Stimulated activated CD4-positive, alpha-beta T cell treated with anti-CD3 and anti-CD28 coated beads, Interleukin-1b, Interleukin-23, amount 100 ng/mL, for 4 hours (primary cell): ENCODE measurements at places on chromosomes 11 and 22.

GRCh38 chr11:9170450-9170849 is 79.1 kb upstream of the SCUBE2 start:
- DNase-seq, result no peak

DNA sequence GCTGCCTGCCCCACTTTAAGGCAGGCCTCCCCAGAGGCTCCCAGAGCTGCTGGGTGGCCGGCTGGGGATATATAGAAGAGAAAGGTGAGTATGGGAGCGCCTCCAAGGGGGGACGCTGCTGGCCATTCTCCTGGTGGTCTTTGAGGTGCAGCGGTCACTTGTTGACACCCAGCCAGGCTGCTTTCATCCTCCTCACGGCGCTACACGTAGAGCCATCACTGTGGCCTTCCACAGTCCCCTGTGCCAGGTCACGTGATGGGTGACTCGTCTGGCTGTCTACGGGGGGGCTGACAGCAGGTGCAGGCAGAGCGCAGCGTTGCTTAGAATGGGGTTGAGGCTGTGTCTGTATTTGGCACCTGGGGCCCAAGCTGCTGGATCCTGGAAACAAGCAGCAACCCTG is 1.9 kb downstream of the ACR start:
- no peak for DNase-seq

DNA sequence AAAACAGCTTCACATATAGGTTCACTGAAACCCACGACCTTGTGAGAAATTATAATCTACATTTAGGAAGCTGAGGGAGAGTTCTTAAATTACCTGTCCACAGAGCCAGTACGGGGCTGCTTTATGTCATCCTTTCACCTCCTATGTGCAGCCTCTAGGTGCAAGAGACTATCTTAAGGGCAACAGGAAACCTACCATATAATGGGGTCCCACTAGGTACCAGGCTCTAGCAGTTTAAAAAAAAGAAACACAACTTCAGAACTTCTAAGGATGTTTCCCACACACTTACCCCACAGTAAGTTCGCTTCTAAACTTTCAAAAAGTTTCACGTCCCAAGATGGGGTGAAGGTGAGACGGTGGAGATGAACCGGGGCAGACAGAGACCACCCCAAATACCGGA is 573 bp downstream of the STK33 start:
- DNase-seq, result no peak

DNA sequence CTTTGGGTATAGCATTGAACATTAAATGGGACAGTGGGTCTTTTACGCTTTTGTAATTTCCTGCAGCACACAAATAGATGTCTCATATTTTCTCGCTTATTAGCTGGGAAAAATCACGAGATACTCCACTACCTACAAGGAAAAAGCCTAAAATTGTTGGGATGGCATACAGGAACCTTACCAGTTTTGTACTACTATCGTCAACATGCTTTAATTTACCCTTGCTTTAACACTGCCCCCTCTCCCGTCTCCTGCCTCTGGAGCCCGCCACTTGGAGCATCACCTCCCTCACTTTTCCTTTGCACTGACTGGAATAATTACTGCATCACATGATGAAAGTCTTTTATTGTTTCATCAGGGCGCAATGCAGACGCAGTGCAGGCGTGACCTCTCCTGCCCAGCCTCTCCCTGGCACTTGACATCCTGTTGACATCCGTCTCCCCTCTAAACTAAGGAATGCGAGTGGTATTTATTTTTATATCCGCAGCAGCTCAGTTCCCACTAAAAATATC is 1.0 kb upstream of the FNBP4 start:
- DNase-seq, result peak; percentile 10

DNA sequence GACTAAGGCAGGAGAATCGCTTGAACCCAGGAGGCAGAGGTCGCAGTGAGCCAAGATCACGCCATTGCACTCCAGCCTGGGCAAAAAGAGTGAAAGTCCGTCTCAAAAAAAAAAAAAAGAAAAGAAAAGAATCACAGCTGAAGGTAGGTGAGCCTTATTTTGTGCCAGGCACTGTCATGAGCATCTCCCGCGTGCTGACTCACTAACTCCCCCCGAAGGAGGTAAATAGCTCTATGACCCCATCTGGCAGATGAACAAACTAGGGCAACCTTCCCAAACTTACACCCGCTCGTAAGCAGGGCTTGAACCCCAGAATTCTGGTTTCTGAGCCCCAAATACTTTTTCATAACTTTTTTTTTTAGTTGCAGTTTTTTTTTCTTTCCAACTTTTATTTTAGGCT is 60.3 kb downstream of the ANO1 start:
- DNase-seq, result no peak

DNA sequence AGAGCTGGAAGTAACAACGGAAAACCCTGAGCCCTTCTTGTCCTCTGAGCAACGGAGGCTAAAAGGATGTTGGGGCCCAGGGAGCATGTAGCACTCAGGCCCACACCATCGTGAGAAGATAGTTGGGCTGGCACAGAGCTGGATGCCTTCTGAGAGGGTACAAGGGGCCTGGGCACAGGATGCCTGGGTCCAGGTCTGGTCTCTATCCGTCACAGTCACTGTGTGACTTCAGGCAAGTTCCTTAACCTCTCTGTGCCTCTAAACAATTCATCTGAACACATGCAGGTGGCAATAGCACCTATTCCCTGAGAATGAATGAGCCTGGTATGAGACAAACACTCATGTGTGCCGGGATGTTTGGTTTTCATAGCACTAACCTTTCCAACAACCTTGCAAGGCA is 29.2 kb downstream of the MB start:
- DNase-seq, result no peak

- no peak for DNase-seq
Observed at GRCh38 chr22:17436382-17436980, 67.2 kb downstream of the CECR2 start.

GRCh38 chr22:44390613-44390970 is 77.8 kb upstream of the SHISAL1 start:
- no peak for DNase-seq

DNA sequence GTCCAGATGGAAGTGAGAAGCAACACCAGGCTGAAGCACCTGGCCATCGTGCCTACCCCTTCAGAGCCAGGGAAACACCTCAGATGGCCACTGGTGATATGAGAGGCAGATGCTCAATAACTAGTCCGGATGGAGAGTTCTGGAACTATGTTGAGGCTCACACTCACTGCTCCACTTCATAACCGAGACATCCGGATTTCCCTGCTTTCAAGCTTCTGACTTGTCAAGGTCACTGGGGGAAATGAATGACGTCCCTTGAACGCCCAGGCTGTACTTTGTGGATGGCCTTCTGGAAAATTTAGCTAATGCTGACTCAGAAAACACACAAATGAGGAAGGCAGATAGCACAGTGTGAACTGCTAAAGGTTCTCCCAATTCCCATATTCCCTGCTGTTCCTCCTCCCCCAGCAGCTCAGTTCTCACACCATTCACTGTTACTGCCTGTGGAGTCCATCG is at the start of gene LYVE1:
LYVE1 (minus strand) TSS at position 180 of the 456 bp plus-strand sequence; CDS start at position 47, 133 bp downstream.
- DNase-seq, result no peak

- DNase-seq, result no peak
Observed at GRCh38 chr11:71456831-71457230, 3.8 kb downstream of the NADSYN1 start.

DNA sequence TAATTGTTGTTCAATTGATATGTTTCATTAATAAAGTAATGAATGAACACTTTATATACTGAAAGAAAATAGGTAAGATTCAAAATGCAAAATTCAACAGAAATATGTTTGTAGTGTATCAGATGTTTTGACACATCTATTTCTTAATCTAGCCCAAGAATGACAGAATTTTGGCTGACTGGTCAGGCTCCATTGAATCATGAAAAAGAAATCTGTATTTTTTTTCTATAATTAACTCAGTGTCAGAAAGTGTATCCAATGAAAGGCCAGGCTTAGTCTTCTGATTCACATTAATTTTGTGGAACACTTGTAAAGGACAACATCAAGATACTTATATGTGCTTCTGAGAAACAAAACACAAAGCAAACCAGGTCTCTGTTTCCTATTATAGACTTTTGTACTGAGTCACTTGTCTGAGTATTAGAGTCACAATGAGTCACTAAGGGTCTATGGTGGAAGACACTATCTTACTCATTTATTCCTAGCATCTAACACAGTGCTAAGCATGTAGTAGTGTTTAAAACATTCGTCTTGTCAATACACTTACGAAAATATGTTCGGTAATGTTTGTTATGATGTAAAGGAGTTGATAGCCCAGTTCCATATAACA is 297.7 kb upstream of the CCDC90B start:
- no peak for DNase-seq

- DNase-seq, result peak; percentile 23
Observed at GRCh38 chr11:120985718-120986569, 38.0 kb upstream of the TBCEL start.

DNA sequence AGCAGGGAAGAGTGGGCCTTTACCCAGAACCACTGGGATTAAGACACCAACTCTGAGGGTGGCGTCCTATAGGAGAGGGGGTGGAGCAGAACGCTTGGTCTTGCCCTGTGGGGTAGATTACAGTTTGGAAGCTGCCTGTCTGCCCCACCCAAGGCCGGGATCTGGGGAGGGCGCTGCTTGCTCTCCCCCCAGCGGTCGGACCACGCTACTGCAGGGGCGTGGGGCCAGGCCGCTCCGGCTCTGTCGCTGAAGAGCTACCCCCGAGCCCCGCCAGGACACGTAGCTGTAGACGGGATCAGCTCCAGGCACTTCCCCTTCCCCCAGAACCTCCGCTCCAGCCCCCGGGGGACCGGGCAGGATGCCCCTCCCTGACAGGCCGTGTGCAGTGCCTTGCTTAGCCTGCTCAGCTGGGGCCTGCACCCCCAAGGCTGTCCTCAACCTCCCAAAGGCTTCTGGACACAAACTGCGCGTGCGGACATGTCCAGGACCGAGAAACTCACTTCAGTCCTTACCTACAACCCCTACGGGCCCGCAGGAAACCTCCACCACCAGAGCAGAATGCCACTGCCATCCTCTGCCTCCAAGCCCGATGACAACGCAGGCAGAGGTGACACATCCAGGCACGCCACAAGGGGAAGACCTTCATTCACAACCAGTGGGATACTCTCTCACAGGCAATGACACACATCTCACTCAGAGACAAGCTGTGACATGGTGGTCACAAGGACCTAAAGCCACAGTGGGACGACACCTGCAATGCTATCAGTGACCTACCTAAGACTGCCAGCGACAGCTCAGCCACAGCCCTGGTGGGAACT is 3.6 kb downstream of the AHNAK start:
- peak; percentile 70 for DNase-seq

DNA sequence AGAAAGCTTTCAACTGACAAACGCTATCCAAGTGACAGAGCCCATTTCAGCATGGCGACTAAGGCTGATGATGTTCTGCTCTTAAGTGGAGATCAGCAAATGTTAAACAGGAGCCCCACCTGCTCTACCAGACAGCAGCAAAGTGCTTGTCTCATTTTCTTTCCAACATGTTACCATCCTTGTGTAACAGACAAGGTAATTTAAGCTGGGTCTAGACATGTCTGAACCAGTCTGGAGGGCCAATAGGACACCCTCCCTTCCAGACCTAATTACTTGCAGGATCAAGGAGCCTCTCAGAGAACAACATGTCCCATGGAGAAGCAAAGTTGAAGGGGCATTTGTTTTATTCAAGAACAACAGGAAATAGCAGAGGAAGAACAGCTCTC is 3.9 kb upstream of the LMO2 start:
- no peak for DNase-seq

DNA sequence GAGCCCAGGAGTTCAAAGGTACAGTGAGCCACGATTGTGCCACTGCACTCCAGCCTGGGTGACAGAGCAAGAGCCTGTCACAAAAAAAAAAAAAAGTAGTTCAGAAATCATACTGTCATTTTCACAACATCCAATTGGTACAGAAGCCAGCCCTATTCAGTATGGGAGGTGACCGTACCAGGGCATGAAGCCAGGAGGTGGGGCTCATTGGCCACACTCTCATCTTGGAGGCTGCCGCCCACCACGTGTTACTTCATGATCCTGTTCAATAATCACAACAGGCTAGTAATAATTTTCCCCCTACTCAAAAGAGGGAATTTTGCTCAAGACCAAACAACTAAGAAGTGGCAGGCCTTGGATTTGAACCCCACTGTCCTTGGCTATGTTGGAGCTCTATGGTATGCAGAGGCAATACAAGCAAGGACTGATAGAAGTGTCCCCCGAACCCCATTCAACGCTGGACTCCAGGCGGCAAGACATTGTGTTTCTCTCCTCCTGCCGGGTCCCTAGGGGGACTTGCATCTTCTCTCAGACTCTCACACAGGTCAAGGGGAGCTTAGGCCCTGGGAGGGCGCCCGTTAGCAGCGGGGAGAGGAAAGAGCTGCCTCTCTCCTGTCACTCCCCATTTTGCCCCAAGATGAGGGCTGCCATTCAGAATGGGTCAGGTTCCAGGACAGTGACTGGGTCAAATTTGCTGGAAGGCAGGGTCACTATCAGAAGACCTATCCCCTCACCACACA is 40.2 kb upstream of the EMID1 start:
- DNase-seq, result no peak

- DNase-seq, result no peak
Observed at GRCh38 chr22:35910003-35910769, 118.4 kb downstream of the RBFOX2 start.

DNA sequence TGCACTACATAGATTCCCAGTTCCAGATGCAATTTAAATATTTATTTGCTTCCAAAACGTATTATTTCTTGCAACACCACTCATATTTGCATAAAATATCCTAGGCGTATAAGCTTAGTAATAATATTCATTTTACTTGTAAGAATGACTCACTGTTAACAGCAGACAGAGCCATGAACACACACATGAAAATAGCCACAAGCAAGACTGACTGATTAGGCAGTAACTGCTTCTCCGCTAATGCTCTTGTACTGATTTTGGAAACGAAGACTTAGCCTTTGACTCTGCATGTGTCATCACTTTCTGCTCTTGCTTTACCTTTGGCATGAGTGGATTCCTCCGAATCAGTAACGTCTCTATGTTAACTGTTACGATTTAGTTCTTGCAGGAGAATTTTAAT is 6.0 kb downstream of the OR10Q1 start:
- no peak for DNase-seq

DNA sequence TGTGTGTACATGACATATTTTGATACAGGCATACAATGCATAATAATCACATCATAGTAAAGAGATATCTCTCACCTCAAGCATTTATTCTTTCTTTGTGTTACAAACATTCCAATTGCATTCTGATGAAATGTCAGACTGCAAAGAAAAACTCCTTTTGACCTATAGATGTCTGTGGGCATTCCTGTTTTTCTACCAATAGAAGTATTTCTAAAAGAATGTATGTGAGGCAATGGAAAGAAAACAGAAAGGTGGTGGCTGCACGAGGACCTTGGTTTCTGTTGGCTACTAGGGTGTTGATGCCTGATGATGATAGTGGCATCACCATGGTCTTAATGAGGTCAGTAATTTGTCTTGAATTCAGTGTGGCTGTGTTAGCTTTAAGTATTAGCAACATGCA is 137.0 kb upstream of the ANO3 start:
- no peak for DNase-seq

DNA sequence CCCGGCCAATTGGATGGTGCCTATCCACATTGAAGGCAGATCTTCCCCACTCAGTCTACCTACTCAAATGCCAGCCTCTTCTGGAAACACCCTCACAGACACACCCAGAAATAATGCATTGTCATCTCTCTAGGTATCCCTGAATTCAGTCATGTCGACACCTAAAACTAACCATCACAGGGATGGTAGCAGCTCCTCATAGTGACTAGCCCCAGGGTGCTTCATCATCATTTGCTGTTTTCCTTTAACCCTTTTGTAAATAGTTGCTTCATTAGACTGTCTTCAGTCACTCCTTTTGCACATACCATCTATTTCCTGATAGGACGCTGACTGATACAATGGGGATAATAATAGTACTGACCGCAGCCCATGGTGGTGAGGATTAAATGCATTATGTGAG is 18.8 kb upstream of the AMOTL1 start:
- DNase-seq, result no peak
